ENCODE measurements at places on chromosomes 2 and 18.

DNA sequence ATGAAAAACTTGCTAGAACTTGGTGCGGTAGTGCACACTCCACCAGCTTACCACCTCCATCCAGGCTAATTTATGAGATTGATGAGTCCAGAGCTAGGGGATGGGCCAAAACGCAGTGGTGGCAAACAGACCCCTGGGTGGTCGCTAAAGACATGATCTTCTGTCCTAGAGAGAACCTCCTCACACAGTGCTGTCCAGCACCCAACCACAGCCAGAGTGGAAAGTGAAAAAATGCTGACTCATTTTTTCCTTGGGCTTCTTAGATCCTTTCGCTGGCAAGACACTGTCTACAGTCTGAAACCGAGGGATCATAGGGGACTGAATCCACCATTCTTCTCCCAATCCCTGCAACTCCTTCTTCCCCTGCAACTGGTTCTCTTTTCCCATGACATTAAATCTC lies 4.1 kb downstream of the ANTXR1 start:
- DNase-seq = no peak

DNA sequence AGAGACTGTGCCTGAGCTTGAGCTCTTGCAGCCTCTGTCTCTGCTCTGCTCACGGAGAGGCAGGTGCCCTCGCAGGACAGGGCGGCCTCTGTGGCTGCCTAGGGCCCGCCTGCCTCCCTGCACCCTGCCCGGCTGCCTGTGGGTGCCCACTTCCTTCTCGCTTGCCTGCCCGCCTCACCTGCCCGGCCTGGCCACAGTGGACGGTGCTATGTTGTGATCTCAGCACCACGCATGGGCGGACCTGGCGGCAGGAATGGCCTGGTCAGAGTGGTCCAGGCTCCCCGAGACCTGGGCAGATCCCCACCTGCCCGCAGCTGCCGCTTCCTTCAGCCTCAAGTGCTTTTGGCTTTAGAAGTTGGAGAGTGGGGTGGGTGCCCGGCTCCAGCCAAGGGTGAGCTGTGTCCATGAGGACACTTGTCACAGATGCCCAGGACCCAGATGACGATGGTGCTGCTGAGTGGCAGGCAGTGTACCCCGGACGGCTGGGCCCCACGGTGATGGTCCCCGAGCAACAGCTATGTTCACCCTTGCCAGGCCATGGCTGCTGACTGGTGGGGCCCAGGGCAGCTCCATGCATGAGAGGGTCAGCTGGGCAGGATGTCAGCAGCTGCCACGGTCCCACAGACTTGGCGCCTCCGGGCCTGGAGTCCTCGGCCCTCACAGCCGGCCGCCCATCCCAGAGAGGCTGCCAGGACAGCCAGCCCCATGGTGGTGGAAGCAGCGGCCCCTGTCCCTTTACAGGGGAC lies 25.3 kb downstream of the RTP5 start:
- DNase-seq = no peak

- no peak for DNase-seq
Measured at GRCh38 chr2:74550231-74550630, 3.5 kb downstream of the LOXL3 start.

DNA sequence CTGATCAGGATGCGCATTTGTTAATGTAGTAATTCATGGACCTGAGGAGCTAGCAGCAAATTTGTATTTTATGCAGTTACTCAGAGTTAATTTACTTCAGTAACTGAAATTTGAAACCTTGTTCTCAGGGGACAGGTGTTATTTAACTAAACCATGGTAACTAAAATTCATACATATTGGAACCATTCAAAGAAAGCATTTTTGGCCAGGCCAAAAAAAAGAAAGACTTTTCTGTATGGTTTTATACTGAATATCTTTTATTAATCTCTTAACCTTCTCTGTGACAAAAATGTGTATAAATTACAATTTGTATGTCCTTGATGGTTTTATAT lies 4.4 kb upstream of the KLHL23 start:
- no peak for DNase-seq

- DNase-seq = no peak
Measured at GRCh38 chr2:202965810-202966460, 48.7 kb upstream of the NBEAL1 start.

GRCh38 chr2:36657703-36658102 lies 38.8 kb upstream of the VIT start:
- no peak for DNase-seq

DNA sequence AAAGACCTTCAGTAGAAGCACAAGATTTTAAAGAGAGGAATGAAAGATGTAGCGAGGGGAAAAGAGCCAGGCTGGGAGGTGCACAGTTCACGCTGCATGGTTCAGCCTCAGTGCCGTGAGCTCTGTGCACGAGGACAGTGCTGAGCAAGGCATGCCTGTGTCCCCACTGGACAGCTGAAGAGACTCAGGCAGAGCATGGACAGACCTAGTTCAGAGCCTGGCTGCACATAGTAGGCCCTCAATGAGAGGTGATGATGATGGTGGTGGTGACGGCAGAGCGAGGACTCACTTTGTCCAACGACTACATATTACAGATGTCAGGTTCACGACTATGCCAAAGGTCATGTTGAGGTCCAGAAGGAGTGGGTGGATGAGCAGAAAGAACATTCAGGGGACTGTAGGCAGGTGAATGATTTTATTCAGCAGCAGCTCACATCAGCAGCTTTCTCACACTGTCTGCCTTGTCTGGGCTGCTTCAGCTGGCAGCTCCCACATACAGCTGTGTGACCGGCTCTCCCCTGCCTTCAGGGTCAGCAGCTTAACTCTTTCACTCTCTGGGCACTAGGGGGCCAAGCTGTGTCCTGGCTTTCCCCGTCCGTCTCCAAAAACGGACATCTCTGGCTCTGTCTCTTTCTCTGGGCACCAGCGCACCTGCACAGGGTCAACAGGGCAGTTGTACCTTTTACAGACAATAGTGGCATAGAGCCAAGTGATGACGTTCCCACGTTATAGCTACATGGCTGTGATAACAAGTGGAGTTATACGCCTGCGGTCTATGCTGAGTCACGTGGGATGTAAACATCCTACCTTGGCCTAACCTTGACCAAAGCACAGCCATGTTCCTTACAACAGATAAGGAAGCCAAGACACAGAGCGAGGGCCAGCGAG lies 128.8 kb upstream of the MSH6 start:
- DNase-seq = peak; percentile 44

DNA sequence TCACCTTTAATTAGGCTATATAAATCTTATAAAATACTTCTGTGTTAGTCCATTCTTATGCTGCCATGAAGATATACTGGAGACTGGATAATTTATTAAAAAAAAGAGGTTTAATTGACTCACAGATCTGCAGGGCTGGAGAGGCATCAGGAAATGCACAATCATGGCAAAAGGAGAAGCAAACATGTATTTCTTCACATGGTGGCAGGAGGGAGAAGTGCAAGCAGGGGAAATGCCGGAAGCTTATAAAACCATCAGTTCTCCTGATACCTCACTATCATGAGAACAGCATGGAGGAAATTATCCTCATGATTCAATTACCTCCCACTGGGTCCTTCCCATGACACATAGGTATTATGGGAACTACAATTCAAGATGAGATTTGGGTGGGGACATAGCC lies 504.4 kb downstream of the RIT2 start:
- no peak for DNase-seq

DNA sequence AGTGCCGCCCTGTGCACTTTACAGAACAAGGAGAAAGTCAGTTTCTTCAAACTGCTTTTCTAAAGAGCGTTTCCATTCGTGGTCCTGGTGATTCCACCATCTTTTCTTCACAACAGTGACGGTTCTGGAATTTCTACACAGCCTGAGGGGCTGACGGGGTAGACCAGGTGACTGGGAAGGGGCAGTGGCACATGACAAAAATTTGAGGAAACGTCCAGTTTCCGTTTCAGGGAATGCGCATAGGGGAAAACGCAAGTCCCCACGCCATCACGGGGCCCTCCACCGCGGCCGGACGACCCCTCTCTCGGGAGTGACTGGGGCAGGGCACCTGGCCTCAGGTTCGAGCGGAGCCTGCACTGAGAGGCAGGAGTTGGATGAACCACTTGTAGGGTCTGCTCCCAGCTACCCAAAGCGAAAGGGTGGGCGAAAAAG lies 980 bp upstream of the SPTBN1 start:
- no peak for DNase-seq

DNA sequence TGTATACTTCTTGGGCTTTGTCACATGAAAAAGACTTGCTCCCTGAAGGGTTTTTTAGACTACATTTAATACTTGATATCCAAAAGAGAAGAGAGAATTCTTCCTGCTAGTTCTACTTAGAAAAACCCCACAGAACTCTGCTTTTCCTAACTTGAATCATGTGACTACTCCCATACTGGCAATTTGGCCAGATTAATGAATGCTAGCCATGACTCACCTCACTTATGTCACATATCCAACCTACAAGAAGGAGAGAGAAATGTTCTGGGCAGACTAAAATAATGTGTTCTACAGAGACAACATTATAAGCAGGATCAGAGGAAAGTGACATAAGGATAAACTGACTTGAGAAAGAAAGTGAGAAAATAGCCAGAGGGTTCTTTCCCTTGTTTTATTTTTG lies 249.3 kb upstream of the GULP1 start:
- DNase-seq = no peak

GRCh38 chr2:165793779-165794535 lies at the start of gene GALNT3:
TSS of gene GALNT3 (minus strand) at chr2:165794247. CDS start at chr2:165770700, 23,547 bp downstream.
- DNase-seq = peak; percentile 98

- no peak for DNase-seq
Measured at GRCh38 chr2:223597076-223597475, 5.1 kb downstream of the SCG2 start.

GRCh38 chr2:1662606-1663180 lies 81.6 kb downstream of the PXDN start:
- DNase-seq = no peak

DNA sequence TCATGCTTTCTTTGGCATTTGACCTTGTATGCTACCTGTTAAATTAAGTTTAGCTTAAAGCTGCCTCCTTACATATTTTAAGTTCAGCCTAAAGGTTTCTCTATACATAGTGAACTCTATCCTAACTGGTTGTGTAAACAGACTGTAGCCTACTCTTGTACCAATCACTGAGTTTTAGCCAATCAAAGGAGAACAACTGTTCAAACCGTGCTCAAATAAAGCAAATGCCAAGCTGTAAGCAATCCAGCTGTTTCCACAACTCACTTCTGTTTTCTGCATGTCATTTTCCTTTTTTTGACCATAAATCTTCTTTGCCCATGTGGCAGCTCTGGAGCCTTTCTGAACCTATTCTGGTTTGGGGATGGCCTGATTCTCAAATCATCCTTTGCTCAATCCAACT lies 1603.8 kb upstream of the ACVR2A start:
- DNase-seq = no peak

GRCh38 chr2:85770369-85770768 lies 16.6 kb downstream of the ATOH8 start:
- DNase-seq = no peak

DNA sequence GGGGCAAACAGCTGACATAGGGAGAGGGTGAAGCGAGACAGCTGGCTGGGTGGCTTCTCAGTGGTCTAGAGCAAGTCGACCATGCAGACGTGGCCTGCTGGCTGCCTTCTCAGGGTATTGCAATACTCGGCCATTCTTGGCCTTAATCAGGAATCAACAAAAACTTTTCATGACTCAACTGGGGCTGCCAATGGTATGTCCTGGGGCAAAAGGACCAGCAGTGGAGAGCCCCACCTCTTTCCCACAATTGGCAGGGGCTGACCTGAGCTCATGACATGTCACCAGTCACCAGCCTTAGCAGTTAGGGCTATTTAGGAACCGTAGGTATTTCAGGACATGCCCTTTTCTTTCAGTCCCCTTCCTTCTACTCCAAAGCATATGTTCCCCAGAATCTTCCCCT lies 19.1 kb downstream of the PLA2R1 start:
- DNase-seq = no peak

- DNase-seq = no peak
Measured at GRCh38 chr2:149049142-149049541, 10.6 kb downstream of the LYPD6B start.

DNA sequence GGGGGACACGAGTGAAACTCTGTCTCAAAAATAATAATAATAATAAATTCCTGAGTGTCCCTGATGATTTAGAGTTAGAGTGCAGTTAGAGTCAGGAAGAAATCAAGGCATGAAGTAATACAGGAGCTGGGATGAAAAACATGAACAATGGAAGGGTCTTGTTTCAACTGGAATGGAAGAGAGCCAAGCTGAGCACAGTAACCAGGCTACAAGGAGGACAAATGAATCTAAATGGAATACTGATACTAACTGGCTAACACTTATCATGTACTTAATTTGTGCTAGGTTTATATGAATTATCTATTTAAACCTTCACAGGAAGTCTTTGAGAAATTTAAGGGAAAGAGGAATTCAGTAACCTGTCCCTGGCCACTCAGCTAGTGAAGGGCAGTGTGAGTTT lies 38.8 kb upstream of the PSME4 start:
- DNase-seq = no peak

- no peak for DNase-seq
Measured at GRCh38 chr2:162244541-162245031, 1.3 kb upstream of the FAP start.

- DNase-seq = no peak
Measured at GRCh38 chr2:238911376-238912227, 63.7 kb downstream of the TWIST2 start.

DNA sequence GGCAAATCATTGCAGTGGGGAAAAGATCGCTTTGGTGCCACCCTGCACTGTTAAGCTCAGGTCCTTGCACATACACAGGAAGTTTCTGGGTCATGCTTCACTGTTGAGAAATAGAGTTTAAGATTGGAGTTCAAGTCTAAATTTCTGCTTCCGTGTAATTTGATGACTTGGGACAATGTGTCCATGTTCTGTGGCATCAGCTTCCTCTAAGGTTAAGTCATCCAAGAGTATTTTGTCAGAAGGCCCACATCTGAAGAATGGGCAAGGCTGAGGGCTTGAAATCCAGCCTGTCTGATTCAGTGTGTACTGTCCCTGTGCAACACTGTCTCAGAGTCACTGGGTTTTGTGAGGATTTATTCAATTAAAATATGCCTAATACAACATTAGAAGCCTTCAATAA lies 880.7 kb downstream of the SUCLG1 start:
- no peak for DNase-seq

- no peak for DNase-seq
Measured at GRCh38 chr2:190454795-190455194, 46.6 kb downstream of the MFSD6 start.

GRCh38 chr2:233423552-233423860 lies 69.2 kb downstream of the DGKD start:
- DNase-seq = no peak
